MCF 10A (cell line): ENCODE measurements at places on chromosomes 4 and X.

DNA sequence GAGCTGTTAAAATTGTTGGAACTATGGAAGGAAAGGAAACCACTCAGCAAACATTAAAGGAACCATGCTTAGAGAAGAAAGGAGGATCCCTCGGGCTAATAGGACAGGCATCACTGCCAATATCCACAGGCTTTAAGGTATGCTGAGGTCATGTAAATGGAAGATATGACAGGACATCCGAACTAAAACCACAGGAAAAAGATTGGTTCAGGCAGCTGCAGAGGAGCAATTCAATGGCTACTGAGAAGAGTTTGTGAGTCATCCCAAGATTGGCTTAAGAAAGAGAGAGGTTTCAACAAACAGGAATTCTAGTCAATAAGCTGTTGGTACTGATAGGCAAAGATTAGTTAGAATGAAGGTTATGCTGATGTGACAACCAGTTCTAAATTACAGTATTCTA is 106.4 kb upstream of the FAM241A start:
- DNase-seq: peak; percentile 16

- DNase-seq: no peak
Observed at GRCh38 chr4:13992975-13993520, 365.5 kb upstream of the BOD1L1 start.

DNA sequence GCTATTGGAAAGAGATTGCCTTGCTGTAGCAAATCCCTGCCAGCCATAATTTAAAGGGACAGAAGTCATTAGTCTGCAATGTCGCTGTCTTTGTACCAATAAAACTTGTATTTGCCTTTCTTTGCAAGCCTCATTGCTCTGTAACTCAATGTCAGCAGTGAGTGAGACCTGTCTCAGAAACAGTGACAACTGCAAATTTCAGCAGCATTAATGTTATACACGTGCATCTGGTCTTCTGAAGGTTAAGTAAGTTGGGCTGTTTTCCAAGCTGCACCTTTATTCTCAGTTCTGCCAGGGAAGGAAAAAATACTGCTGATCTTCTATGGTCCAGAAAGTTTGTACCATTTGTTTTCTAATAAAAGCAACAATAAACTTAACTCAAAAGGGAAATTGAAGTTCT is 543.1 kb downstream of the TRIML1 start:
- DNase-seq: no peak

GRCh38 chr4:139899346-139899745 is 233.7 kb downstream of the MGST2 start:
- DNase-seq: no peak

DNA sequence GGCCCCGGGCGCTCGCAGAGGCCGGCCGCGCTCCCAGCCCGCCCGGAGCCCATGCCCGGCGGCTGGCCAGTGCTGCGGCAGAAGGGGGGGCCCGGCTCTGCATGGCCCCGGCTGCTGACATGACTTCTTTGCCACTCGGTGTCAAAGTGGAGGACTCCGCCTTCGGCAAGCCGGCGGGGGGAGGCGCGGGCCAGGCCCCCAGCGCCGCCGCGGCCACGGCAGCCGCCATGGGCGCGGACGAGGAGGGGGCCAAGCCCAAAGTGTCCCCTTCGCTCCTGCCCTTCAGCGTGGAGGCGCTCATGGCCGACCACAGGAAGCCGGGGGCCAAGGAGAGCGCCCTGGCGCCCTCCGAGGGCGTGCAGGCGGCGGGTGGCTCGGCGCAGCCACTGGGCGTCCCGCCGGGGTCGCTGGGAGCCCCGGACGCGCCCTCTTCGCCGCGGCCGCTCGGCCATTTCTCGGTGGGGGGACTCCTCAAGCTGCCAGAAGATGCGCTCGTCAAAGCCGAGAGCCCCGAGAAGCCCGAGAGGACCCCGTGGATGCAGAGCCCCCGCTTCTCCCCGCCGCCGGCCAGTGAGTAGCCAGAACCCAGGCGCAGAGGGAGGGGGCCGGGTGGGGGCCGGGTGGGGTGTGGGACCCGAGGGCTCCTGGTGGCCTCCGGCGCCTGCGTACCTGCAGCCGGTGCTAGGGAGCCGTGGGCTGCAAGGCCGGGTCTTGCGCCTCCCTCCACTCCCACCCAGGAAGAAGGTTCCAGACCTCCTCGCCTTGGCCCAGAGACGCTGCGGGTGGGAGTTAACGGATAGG is 534 bp downstream of the MSX1 start:
- DNase-seq: peak; percentile 4

DNA sequence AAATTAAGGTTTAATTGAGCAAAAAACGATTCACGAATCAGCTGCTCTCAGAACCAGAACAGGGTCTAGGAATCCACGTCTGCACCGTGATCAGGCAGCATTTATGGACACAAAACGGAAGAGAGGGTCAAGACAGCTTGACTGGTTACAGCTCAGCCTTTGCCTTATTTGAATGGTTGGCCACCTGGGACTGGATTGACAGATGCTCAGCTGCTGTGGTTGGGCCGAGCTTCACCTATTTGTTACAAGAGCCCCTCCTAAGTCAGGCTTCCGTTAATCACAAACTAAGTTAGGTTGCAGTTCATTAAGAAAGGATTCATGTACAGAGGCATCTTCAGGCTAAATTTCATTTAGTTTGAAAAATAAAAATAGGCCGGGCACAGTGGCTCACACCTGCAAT is 50.6 kb upstream of the MAN2B2 start:
- no peak for DNase-seq

DNA sequence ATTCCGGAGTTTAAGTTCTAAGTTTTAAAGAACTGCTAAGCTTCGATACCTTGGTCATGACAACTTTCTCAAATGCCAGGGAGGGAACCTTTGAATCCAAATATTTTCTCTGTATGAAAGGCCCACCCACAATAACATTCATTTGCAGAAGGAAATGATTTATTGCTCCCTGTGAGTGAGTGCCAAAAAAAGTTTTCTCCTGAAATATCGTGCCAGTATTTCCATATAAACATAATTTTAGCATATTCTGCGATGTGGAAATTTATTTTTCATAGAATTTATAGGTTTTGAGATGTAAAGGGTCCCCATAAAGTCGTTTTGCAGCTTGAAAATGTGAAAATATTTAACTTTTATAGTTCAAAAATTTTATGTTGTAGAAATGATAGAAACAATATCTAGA is 53.9 kb downstream of the BMPR1B start:
- DNase-seq: no peak

- peak; percentile 60 for DNase-seq
Observed at GRCh38 chr4:186728631-186729271, 5.1 kb upstream of the FAT1 start.

- DNase-seq: no peak
Observed at GRCh38 chrX:107117993-107118321, 665 bp downstream of the RBM41 start.
